ENCODE measurements at places on chromosomes 16 and 17.

GRCh38 chr16:53904533-53904932 is 200.6 kb downstream of the FTO start:
- DNase-seq, result no peak

GRCh38 chr16:57999366-57999970 is 1.0 kb downstream of the ZNF319 start:
- DNase-seq, result no peak

GRCh38 chr17:74490716-74491115 is 24.3 kb downstream of the CD300A start:
- DNase-seq, result no peak

GRCh38 chr16:2836646-2837508 is 6.8 kb downstream of the ZG16B start:
- DNase-seq, result no peak

GRCh38 chr16:89925596-89926079 is 2.5 kb downstream of the TUBB3 start:
- DNase-seq, result no peak

Data from stimulated activated CD8-positive, alpha-beta memory T cell treated with anti-CD3 and anti-CD28 coated beads, Interleukin-4, amount 100 ng/mL, for 1 hour (primary cell).